ENCODE measurements at places on chromosomes 12 and 14. TPM values are rescaled to one million over a fixed set of nuclear protein-coding genes. Genes with fewer than 3 reads are reported as not detected.
A peak's percentile ranks its signal among the peaks of the same experiment; 100 is the strongest.

GRCh38 chr12:117298648-117299225, 62.7 kb downstream of the NOS1 start:
- no peak for DNase-seq

- DNase-seq = peak; percentile 63
Measured at GRCh38 chr12:112916270-112916669, 9.5 kb downstream of the OAS1 start.

- DNase-seq = peak; percentile 78
Measured at GRCh38 chr12:56593909-56594621, 36.1 kb downstream of the BAZ2A start.

Gene CISTR
- not detected for total RNA-seq

Gene EEF1AKMT3
- 6.9 TPM for total RNA-seq
